Left ventricle myocardium superior (tissue), 1 donor: ENCODE measurements at places on chromosomes 13 and 19.

DNA sequence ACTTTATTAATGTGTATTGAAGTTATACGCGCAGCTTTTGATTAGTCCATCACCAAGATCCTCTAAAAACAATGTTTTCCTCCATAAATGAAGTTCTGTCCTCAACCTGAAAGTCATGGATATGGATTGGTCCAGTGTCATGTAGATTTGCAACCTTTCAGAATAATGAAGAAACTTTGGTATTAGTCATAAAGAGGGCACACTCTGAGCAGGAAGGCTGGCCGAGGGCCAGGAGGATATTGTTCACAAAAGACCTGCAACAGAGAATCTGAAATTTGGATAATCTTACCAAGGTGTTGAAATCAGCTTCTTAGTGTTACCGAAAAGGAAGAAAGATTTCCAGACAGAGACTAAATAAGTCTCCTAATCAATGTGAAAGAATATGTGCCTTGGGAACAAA, 20.7 kb downstream of the CLDN10 start:
- no peak for DNase-seq

DNA sequence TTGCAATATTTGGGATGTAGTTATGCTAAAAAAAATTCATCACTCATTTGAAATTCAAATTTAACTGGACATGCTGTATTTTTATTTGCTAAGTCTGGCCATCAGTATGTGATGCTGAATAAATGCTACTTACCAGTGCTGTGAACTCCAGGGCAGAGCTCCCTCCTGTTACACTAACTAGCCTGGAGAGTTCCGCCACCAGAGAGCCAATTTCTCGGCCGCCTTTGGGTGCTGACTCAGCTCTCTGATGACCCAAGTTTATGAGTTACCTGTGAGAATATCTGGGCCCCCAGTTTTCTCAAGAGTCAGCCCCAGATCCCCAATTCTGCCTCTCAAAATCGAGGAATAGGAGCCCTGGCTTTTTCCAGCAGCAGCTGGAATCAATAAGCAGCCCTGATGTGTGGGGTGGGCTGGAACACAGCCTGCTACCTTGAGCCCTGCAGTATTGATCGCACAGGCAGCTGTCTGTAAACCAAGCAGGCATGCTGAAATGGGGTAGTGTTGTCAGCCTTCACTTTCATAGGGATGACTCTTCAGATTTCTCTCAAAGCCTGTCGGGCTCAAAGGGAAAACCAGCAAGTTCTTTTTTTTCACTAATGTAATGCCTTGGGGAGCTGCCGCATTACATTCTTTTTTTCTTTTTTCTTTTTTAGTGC, 113.7 kb downstream of the DNAJC15 start:
- no peak for DNase-seq

GRCh38 chr13:98261165-98261702, 84.2 kb upstream of the RNF113B start:
- no peak for DNase-seq

DNA sequence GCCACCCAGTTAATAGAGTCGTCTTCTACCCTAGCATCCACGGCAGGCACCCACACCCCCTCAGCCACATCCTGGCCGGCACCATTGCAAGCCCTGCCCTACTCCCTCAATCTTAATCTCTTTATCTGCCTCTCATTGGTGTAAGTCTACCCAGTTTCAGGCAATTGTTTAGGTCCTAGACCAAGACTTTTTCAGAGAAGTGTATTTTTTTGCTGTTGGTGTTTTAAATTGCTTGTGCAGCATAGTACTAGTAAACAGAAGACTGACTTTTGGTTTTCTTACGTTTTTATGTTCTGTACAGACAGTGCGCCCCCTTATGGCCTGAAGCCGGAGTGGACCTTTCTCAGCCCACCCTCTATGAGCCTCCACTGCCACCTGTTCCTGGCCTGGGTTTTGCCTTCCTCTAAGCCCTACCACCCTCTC, 2.3 kb upstream of the LCP1 start:
- peak; percentile 51 for DNase-seq

DNA sequence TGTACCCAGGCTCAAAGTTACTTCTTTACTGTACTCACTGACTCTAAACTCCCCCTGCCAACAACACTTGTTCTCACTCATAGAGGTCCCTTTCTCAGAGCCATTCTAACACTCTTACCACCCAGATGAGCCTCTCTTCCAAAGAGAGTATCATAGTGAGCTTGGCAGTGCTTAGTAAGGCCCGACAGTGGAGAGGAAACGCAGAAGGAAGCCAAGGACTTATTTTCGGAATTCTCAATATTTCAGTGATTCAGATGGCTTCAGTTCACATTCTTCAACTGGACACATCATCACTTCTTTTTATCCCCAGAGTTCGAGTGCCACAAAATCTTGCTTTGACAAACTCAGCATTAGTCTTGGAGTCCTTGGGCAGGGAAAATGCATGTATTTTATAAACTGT, 285.9 kb downstream of the DNAJC15 start:
- no peak for DNase-seq

DNA sequence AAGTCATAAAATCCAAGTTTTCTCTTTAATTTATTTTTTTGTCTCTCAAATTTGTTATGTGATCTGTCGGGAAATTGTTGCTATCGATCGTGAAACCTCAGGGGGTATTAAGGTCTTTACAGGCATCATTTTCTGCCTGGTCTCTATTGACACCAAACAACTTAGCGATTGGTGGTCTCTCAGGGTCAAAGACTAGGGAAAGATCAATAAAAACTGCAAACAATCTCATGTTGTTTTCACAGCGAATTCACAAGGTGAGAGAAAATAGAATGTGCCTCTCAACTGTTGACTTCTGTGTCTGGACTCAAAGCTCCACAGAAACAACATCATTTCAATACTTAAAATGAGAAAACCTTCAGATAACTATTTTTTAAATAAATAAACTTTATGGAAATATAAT, 645.4 kb upstream of the MIR17HG start:
- no peak for DNase-seq

GRCh38 chr13:86684402-86684801, 885.2 kb upstream of the SLITRK6 start:
- DNase-seq: no peak

DNA sequence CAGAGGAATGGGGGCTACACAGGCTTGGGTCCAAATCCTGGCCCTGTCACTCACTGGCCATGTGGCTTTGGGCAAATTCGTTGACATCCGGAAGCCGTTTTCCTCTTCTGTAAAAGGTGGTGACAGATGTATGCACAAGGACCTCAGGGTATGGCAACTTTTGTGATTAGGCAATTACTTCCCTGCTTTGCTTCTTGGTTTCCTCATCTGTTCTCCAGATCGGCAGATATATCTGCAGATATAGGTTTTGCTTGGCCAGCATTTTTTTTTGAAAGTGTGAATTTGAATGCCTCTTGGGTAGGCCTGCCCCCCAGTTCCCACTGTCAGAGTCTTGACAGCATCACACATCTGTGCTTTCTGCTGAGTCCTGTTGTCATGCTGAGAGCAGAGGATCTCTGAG, 17.7 kb downstream of the TMEM272 start:
- no peak for DNase-seq

DNA sequence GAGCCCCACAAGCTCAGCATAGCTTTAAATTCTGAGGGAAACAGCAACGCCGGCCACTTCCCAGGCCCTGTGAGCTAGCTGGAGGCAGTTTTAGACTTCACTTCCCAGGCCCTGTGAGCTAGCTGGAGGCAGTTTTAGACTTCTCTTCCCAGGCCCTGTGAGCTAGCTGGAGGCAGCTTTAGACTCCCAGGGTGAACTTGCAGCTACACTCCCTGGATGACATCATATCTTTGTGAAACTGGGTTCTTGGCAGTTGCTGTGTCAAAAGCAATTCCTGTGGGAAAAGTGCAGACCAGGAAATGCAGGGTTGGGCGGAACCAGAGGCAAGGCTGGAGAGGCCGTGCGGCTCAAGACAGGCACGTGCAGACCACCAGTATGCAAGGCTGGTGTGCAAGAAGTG, 12.7 kb downstream of the SOX1 start:
- no peak for DNase-seq

- no peak for DNase-seq
These were observed 8.1 kb upstream of the MRI1 start for GRCh38 chr19:13756210-13756609.

DNA sequence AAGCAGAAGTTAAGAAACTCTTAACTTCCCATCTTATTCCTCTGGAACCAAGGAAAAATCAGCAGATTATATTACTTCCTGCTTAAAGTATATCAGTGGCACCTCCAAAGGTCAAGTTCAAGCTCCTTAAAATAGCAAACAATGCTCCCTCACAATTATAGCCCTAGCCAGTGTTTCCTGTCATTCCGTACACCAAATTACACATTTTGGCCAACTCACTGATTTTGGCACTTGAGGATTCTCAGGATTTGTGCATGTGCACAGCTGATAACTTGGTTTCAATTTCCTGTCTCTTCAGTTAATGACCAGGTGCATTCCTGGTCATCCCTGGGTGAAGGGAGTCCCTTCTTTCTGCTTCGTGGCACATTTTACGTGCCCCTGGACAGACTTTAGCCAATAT, 42.0 kb downstream of the TPP2 start:
- no peak for DNase-seq

GRCh38 chr13:51364404-51365008, 25.0 kb downstream of the SERPINE3 start:
- DNase-seq: no peak

DNA sequence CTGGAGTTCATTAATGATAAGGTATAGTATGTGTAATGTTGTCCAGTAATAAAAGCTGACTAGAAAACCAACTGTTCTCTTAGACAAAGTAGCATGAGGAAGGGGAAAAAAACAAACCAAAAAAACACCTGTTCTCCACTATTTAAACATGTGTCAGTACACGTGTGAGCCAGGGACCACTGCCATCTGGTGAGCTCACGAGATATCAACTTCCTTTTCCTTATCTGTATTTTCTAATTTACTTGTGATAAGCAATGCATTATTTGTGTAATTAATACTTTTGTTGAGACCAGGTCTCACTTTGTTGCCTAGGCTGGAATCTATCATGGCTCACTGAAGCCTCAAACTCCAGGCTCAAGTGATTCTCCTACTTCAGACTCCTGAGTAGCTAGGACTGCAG, 4.3 kb upstream of the SIX5 start:
- DNase-seq: no peak

GRCh38 chr13:40272776-40273139, 393.7 kb downstream of the FOXO1 start:
- DNase-seq: no peak

GRCh38 chr13:80297094-80297493, 43.8 kb downstream of the SPRY2 start:
- DNase-seq: no peak

DNA sequence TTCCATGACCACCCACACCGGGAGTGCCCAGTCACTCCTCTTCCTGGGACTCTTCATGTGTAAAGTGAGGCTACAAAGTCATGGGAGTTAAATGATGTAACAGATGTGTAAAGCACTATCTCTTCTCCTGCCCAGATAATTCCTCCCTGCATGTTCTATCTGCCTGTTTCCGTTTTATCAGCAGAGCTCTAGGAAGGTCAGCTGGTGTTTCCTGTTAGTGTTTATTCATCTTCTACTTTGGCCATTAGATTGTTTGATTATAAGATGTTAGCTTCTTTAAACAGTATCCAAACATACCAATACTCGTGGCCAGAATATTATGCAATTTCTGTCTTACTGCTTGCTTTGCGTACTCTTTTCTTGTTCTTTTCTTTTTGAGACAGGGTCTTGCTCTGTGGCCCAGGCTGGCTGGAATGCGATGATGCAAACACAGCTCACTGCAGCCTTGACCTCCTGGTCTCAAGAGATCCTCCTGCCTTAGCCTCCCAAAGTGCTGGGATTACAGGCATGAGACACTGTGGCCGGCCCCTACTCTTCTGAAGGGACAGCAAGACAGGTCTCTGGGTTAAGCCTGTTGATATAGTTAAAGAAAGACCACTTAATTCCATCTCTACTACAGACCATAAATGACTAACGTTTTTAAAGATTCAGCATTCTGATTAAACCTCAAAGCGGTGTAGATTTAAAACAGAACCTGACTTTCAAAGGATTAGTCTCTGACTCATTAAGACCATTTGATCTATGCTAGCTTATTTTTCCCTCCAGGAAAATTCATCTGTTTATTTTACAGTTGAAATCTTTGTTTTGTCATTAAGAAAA, 97.4 kb upstream of the AKAP11 start:
- DNase-seq: no peak

DNA sequence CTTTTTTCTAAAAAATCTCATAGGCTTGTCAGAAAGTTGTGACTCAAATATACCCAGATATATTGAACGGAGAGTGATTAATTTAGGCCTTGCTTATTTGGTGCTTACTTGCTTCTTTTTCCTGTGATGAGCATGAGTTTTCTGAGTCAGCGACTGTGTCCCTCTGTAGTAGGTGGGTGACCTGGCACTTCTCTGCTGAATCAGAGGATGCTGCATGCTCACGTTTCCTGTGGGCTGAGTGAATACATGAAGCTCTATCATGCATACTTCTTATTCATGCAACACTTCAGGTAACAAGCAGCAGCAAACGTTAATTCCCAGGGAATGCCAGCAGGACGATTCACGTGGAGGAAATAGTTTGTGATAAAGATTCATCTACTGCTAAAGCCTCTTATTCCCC, 245.0 kb downstream of the KLF5 start:
- DNase-seq: no peak

- no peak for DNase-seq
These were observed 14.9 kb upstream of the FEM1A start for GRCh38 chr19:4776436-4777211.

DNA sequence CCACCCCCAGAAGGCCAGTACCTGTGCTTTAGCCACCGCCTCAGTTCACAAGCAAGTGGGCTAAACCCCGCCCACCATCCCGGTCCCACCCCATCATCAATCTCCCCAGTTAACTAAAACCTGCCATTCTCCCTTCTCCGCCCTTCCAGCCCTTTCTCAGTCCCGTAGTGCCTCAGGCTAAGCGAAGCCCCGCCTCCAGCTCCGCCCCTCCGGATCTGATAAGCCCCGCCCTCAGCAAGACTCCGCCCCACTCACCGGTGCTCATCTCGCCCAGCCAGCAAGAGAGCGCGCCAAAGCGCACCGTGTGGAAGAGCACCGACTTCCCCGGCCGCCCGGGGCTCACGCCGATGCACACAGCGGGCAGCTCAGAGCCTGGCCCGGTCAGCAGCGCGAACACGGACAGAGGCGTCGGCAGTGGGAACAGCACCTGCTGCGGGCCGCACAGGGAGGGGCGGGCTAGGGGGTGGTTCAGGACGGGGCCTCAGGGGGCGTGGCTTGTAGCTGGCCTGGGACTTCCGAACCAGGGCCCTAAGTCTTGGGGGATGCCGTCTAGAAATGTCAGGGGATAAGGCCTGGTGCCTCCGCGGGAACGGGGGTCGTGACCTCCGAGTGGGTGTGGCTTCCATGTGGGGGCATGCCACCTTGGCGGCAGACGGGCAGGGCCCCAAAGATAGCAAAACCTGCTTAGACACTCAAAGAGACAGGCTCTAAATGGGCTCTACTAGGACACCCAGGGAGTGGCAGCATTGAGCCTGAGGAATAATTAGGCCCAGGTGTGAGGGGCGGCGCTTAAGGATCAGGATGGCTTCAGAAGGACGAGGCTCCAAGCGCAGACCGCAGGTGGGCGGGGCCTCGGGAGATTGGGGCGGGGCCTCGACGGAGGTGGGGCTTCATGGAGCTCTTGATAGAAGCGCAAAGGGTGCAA, 21.4 kb downstream of the MAP4K1 start:
- DNase-seq: peak; percentile 52
